ENCODE measurements at places on chromosomes 6 and 20.

- no peak for DNase-seq
Measured at GRCh38 chr6:118897386-118897785, 3.4 kb downstream of the ASF1A start.

DNA sequence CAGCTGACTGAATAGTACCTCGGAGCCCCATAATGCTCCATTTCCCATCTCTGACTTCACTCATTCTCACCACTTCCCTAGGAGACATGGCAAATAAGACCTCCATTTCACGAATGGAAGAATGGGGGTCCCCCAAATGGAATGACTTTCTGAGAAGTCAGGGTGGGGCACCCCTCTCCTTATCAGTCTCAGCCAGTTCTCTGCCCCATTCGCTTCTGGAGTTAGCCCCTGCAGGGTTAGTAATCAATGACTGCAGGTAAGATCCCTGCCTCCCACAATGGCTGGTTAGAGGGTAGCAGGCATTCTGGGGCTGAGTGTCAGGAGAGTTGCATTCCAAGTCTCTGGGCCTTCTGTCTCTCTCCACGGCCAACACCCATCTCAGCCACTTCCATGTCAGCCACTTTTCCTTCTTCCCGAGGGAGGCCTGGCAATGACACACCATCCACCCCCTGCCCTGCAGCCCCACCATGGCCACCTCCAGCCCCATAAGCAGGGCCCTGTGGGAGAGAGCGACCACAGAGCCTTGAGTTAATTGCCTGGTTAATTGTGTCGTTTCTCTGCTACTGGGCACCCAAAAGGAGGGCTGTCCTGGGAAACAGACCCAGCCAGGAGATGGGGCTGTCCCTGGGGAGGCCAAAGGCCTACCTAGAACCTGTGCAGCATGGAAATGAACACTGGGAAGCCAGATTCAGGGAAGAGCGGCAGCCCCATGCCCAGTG is 13.4 kb downstream of the CCDC167 start:
- DNase-seq, result no peak

- no peak for DNase-seq
Measured at GRCh38 chr6:36539814-36540568, 7.3 kb downstream of the STK38 start.

DNA sequence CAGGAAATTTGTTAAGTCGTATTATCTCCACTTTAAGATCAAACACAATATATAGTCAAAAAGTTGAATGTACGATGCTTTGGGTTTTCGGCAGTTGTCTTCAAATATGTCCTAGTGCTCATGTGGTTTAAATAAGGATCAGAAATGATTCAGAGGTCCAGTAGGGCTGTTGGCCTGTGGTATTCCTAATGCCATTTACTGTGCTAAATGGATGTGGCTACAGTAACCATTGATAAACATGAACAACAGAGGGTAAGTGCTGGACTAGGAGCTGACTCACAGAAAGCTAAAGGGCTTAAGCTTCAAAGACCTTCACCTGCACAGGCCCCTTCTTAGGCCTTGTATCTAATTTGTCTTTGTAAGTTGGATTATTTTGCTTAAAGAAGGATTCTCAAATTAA is 80.5 kb upstream of the TPD52L1 start:
- no peak for DNase-seq

DNA sequence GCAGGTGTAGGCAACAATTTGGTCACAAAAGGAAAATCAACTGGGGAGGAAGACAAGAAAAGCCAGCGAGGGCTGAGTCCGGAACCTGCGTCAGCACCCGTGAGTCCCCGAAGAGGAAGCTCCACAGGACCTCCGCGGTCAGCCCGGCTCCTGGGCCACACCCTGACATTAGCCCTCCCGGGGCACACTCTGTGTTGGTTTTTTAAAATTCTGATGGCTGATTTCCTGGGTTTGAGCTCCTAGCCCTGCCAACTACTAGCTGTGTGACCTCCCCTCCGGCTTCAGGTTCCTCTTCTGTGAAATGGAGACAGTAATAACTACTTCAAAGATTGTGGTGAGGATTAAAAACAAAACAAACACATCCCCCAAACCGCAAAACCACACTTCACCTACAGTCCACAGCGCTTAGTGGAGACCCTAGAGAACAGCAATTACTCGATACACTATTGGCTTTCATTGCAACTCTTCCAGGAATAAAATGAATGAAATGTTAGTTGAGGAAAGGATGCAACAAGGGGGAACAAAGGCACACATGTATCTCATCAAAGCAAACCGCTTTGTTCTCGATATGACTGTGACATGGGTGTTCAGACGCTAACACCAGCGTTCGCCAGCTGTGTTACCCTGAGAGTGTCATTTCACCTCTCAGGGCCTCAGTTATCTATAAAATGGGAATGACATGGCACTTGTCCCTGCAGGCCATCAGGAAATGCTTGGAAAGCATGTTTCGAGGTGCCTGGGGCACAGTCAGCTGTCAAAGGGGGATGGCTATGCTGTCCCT is 985 bp downstream of the ZBP1 start:
- DNase-seq, result no peak

- DNase-seq, result no peak
Measured at GRCh38 chr6:3230256-3230882, 2.9 kb upstream of the TUBB2B start.

GRCh38 chr6:150694889-150695288 is 95.2 kb downstream of the PLEKHG1 start:
- no peak for DNase-seq

DNA sequence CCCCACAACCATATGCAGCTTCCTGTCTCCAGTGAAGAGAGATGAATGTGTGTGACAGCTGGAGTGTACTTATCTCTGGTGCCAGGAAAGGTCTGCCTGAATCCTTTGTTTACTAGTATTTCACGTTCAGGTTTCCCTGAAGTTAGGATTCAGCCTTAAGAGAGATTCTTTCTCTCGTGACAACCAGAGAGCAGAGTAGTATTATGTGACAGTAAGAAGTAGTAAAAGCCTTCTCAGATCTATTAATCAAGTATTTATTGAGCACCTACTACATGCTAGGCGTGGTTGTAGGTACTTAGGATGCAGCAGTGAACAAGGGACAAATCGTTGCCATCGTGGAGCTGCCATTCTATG is 949 bp downstream of the KIFC1 start:
- DNase-seq, result no peak

GRCh38 chr6:128519132-128519930 is 1.1 kb downstream of the PTPRK start:
- DNase-seq, result peak; percentile 3

DNA sequence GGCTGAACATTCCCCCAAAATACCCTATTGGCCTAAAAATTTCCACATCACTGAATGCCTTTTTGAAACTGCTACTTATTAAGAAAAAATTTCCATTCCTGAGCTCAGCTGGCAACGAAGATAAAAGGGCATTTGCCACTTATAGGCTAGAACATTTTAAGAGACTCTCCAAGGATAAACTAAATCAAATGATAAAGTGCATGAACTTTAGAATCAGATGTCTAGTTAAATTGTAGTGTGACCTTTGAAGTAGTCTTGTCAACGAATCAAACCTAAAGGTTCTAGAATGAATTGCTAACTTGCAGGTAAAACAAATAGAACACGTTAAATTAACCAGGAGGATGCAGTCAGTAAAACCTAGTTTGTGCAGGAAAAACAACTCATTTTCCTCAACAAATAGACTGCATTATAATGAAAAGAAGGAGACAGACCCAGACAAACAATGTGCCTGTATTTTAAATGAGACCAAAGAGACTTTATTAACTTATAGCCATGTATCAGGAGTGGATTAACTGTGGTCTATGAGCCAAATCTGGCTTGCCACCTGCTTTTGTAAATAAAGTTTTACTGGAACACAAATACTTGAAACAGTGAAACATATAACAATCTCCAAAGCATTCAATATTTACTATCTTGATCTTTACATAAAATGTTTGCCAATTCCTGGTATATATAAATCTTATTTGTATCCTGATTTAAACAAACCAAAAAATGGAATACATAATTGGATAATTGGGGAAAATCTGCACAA is 184.4 kb downstream of the MEI4 start:
- DNase-seq, result no peak

DNA sequence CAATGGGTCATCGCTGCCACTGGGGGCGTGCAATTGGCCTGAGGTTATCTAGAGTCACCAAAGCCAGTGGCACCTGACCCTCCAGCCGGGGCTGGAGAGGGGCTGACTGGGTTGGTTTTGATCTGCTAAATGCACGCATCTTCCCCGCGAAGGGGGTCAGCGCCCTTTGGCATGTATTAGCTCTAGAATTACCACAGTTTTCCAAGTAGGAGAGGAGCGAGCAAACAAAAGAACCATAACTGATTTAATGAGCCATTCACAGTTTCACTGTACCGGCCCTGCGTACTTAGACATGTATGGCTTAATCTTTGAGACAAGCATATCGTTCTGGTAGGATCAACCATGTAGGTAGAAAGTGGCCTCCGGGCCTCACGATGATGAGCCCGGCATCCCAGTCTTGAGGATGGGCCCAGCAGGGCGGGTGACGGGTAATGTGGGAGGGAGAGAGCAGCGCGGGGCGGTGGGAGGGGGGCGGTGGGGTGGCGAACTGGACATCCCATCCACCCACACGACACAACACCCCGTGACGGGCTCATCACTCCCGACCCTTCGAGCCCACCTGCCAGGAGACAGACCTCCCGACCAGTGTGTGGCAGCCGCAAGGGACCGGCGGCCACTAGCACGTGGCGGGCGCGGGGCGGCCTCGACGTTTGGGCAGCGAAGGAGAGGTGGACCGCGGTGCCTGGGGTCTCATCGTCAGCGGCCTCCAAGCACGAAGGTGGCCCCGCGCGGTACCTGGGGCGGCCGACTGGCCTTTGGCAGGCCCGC is 1957.5 kb upstream of the DEFB115 start:
- no peak for DNase-seq
